Small intestine (tissue), 16 donors: ENCODE measurements at places on chromosomes 11 and 22. TPM values are rescaled to one million over a fixed set of nuclear protein-coding genes. Genes with fewer than 3 reads are reported as not detected.

- H3K27me3 ChIP-seq, result peaks cover 2% of the 10 kb centered on the region
- no peaks in the 10 kb centered on the region for H3K4me1 ChIP-seq
- DNase-seq, result no peak
These were observed 10.2 kb downstream of the GRAP2 start for GRCh38 chr22:39910876-39911613.

GRCh38 chr22:45994491-45995404, 17.8 kb upstream of the WNT7B start:
- H3K4me1 ChIP-seq, result no peaks in the 10 kb centered on the region
- peak; percentile 67 for DNase-seq
- H3K27ac ChIP-seq, result no peak overlapping the region
- no peaks in the 10 kb centered on the region for H3K27me3 ChIP-seq
- H3K36me3 ChIP-seq, result no peaks in the 10 kb centered on the region
- no peak overlapping the region for H3K4me3 ChIP-seq

- DNase-seq, result no peak
- H3K4me3 ChIP-seq, result no peak overlapping the region
- H3K36me3 ChIP-seq, result no peaks in the 10 kb centered on the region
- no peaks in the 10 kb centered on the region for H3K27me3 ChIP-seq
These were observed 43.2 kb downstream of the ME3 start for GRCh38 chr11:86629045-86629706.

GRCh38 chr11:61046833-61047232, 55.5 kb upstream of the CD5 start:
- no peak for DNase-seq
- H3K36me3 ChIP-seq, result no peaks in the 10 kb centered on the region
- peaks cover 2% of the 10 kb centered on the region for H3K27me3 ChIP-seq

DNA sequence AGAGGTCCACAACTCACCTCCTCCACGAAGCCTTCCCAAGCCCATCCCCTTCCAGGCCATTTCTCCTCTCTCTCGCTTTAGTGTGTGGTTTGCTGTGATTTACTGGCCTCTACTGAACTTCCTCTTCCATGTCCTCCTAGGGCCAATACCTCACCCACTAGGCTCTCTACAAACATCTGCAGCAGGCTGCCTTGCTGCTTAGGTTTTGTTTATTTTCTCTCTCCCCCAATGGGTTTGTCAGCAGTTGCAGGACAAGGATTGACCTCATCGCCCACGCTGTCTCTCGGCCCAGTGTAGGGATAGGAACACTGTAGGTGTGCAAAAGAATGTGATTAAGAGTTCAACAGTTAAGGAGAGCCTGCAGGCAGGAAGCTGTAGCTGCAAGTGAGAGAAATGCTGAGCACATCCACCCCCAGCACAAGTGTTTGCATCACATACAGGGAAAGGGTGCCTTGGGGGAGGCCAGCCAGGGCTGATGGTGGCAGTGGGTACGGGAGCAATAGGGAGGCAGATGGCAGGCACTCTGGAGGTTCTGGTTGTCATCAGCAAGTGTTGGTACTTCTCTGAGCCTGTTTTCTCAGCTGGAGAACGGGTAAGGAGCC, 1.4 kb downstream of the PC start:
- peaks cover 2% of the 10 kb centered on the region for H3K4me1 ChIP-seq
- peak; percentile 21 for DNase-seq
- no peak overlapping the region for H3K27ac ChIP-seq
- peaks cover 11% of the 10 kb centered on the region for H3K36me3 ChIP-seq

- DNase-seq, result no peak
- no peaks in the 10 kb centered on the region for H3K4me1 ChIP-seq
- no peaks in the 10 kb centered on the region for H3K27me3 ChIP-seq
- peaks cover 2% of the 10 kb centered on the region for H3K36me3 ChIP-seq
These were observed 31.8 kb upstream of the HSPA8 start for GRCh38 chr11:123093739-123094138.

DNA sequence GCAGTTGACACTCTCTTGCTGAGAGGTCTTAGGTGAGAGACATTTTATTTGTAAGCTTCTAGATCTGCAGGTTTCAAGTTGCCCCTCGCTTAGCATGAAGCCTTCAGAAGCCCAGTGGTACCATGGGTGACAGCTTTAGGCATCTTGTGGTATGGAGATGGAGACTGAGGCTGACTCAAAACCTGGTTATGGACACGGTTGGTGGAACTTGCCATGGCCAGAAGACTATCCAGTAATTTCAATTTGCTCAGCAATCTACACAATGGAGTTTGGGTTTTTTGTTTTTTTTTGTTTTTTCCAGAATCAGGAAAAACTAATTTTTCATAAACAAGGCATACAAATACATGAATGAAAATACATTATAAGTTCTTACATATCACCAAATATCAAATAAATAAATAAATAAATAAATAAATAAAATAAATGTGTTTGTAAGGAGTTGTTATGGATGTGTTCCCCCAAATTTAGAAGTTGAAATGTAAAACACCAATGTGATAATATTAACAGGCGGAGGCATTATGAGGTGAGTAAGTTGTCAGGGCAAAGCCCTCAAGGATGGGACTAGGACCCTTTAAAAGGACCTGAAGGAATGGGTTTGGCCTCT, 22.6 kb downstream of the ETS1 start:
- no peaks in the 10 kb centered on the region for H3K36me3 ChIP-seq
- H3K4me3 ChIP-seq, result no peak overlapping the region
- H3K27me3 ChIP-seq, result no peaks in the 10 kb centered on the region
- H3K27ac ChIP-seq, result no peak overlapping the region
- DNase-seq, result no peak
- no peaks in the 10 kb centered on the region for H3K4me1 ChIP-seq

DNA sequence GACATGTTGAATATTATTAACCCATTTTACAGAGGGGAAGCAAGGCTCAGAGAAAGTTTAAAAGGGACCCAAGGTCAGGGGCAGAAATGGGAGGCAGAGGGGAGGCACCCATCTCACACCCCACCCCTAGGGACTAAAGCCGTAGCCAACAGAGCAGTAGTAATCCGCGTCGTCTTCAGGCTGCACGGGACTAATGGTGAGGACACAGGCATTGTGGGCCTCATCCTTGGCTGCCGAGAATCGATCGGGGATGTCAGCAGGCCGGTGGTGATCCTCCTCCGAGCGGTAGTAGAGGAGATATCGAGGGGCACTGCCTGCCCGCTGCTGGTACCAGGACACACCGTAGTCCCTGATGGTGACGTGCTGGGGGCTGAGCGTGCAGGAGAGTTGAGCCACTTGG, 1.5 kb downstream of the VPREB3 start:
- no peaks in the 10 kb centered on the region for H3K36me3 ChIP-seq
- no peak for DNase-seq
- no peak overlapping the region for H3K4me3 ChIP-seq
- no peaks in the 10 kb centered on the region for H3K4me1 ChIP-seq

DNA sequence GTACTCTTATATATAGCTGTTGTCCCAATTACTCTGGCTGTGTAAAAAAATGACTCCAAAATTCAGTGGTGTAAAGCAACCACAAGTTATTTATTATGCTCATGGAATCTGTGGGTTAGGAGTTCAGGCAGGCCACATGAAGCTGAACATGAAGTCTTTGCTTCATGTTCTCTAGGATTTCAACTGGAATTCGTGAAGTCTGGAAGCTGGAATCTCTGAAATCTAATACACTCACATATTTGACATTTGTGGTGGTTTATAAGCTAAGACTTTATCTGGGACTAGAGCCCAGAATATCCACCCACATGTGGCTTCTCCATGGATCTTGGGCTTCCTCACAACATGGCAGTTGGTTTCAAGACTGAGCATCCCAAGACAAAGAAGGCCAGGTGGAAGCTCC, 430.6 kb downstream of the MIAT start:
- H3K36me3 ChIP-seq, result no peaks in the 10 kb centered on the region
- no peak overlapping the region for H3K27ac ChIP-seq
- H3K4me3 ChIP-seq, result no peak overlapping the region
- H3K4me1 ChIP-seq, result no peaks in the 10 kb centered on the region

- DNase-seq, result no peak
- H3K4me3 ChIP-seq, result no peak overlapping the region
- no peaks in the 10 kb centered on the region for H3K27me3 ChIP-seq
- H3K36me3 ChIP-seq, result no peaks in the 10 kb centered on the region
These were observed 13.5 kb upstream of the SPI1 start for GRCh38 chr11:47391711-47392432.

DNA sequence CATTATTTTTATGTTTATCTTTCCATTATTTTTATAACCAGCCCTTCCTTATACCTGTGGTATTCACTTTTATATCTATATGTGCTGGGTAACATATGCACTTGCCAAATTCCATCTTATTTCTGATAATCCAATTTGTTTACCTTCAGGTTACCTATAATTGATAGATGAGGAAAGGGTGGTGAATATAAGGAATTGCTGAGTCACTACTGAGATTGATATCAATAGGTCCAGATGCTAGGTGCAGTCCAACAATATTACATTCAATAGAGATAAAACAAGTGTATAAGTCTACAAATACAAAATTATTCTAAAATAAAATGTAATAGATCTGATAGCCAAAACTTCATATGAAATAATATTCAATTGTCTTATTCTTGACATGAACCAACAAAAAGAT, 759.0 kb upstream of the CCDC90B start:
- H3K36me3 ChIP-seq, result no peaks in the 10 kb centered on the region
- no peaks in the 10 kb centered on the region for H3K4me1 ChIP-seq
- no peak overlapping the region for H3K27ac ChIP-seq
- H3K27me3 ChIP-seq, result no peaks in the 10 kb centered on the region
- DNase-seq, result no peak
- no peak overlapping the region for H3K4me3 ChIP-seq

- no peak overlapping the region for H3K27ac ChIP-seq
- H3K36me3 ChIP-seq, result no peaks in the 10 kb centered on the region
- H3K4me3 ChIP-seq, result no peak overlapping the region
- H3K27me3 ChIP-seq, result no peaks in the 10 kb centered on the region
These were observed 23.3 kb upstream of the PPP6R3 start for GRCh38 chr11:68436985-68437926.

- H3K36me3 ChIP-seq, result no peaks in the 10 kb centered on the region
- no peak overlapping the region for H3K4me3 ChIP-seq
- H3K4me1 ChIP-seq, result no peaks in the 10 kb centered on the region
- no peak for DNase-seq
These were observed 319.2 kb upstream of the CHORDC1 start for GRCh38 chr11:90542092-90542491.

DNA sequence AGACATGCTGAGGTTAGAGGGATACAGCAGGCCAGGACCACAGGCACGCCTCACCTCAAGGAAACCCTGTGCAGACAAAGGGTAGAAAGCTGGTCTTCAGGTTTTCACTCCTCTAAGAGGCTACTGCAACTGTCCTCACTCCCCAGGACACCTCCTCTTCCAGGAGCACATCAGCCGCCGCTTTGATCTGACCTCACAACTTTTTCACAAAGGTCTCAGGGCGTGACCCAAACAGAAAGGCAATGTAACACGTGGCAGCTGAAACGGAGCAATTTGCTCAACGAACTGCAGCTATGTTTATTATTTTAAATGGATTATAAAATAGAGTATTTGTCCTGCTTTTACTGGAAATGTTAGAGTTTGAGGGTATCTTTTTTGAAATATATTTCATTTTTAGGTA, 46.1 kb downstream of the LARGE1 start:
- no peak overlapping the region for H3K4me3 ChIP-seq
- H3K4me1 ChIP-seq, result no peaks in the 10 kb centered on the region
- no peak overlapping the region for H3K27ac ChIP-seq
- no peaks in the 10 kb centered on the region for H3K36me3 ChIP-seq
- no peaks in the 10 kb centered on the region for H3K27me3 ChIP-seq
- DNase-seq, result no peak

DNA sequence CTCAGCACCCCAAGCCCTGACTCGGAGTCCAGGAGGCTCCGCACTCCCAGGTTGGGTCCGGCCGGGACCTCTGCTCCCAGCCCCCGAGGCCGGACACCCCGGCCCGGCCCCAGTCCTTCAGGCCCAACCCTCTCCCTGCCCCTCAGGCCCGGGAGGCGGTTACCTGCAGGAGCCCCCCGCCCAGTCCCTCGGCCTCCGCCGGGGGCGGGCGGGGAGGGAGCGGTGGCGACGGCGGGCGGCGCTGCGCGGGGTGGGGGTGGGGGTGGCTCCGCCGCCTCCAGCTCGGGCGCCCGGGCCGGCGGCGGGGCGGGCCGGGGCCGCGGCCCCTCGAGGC, 310 bp downstream of the TCF20 start:
- peaks cover 2% of the 10 kb centered on the region for H3K4me1 ChIP-seq
- H3K4me3 ChIP-seq, result peak overlapping the region; percentile 98
- DNase-seq, result peak; percentile 43
- H3K27me3 ChIP-seq, result no peaks in the 10 kb centered on the region
- H3K36me3 ChIP-seq, result no peaks in the 10 kb centered on the region

GRCh38 chr22:47552541-47553205, 790.2 kb downstream of the TBC1D22A start:
- no peaks in the 10 kb centered on the region for H3K27me3 ChIP-seq
- no peaks in the 10 kb centered on the region for H3K4me1 ChIP-seq
- H3K4me3 ChIP-seq, result no peak overlapping the region
- DNase-seq, result no peak
- no peak overlapping the region for H3K27ac ChIP-seq
- H3K36me3 ChIP-seq, result no peaks in the 10 kb centered on the region

Gene TMPRSS6
- polyA plus RNA-seq, result 0.40 TPM

Gene OR2AG1
- 0.01 TPM for polyA plus RNA-seq

Gene OR51E2
- not detected for polyA plus RNA-seq

Gene OR5D13
- not detected for polyA plus RNA-seq
